ENCODE measurements at places on chromosomes 13 and 19.

GRCh38 chr13:71304861-71305260 is 562.1 kb downstream of the DACH1 start:
- DNase-seq = no peak

GRCh38 chr19:54155694-54156093 is 3.8 kb downstream of the LENG1 start:
- no peak for DNase-seq

DNA sequence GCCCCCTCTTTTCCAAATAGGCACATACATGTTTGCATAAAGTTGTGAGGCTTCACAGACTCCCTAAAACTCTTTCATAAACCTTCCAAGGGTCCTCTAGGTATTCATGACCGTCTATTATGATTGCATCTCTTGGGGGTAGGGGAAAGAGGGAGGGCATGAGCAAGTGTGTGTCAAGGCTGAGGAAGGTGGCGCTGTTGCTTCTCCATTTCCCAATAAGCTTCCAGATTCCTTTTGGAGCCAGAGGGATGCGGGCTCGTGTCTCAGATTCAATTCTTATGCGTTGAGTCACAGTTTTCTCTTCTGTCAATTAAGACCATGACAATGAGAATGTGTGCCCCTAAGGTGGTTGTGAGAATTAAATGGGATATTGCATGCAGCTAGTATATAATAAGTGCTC is 51.0 kb upstream of the CYP2A7 start:
- DNase-seq = no peak

- no peak for DNase-seq
Observed at GRCh38 chr13:37277435-37278144, 172.1 kb upstream of the CSNK1A1L start.

GRCh38 chr13:46983881-46984280 is 87.0 kb upstream of the HTR2A start:
- no peak for DNase-seq

DNA sequence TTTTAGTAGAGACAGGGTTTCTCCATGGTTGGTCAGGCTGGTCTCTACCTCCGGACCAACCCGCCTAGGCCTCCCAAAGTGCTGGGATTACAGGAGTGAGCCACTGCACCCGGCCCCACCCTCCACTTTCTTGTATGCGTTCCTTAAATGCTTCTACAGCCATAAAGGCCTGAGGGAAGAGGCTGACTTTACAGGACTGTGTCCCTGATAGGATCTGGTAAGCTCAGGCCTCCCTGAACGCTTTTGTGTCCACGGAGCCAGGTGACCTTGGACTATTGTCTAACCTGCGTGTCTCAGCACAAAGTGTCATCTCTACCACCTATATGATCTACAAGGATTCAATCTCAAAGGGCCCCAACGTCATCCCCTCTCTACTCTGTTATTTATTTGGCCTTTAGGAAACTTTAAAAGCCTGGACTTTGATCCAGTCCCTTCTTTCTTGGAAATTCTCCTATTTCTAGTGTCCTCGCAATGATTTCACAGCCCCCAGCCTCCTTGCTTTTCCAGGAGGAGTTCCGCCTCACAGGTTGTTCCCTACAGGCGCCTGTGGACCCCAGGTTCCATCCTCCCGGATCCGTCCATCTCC is 701 bp downstream of the ZNF552 start:
- DNase-seq = no peak

DNA sequence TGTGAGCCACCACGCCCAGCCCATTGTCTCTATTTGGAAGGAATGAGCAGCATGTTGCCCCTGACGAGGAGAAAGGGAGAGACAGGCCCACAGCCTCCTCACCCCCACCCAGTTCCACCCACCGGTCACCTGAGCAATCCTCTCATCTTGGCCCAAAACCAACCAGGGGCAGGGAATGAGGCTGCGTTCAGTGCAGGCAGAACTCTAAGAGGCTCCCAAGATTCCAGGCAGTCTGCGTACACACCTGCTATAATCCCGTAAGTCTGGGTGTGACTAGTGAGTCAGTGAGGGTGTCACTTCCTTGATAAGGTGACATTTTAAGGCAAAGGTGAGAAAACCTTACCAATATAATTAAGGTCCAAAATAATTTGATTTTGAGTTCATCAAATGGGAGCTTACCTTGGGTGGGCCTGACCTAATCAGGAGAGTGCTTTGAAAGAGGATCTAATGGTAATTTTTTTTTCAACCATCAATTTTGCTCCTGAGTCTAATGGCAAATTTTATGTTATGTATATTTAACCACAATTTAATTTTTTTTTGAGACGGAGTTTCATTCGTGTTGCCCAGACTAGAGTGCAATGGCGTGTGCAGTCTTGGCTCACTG is 26.9 kb upstream of the KLF2 start:
- no peak for DNase-seq

DNA sequence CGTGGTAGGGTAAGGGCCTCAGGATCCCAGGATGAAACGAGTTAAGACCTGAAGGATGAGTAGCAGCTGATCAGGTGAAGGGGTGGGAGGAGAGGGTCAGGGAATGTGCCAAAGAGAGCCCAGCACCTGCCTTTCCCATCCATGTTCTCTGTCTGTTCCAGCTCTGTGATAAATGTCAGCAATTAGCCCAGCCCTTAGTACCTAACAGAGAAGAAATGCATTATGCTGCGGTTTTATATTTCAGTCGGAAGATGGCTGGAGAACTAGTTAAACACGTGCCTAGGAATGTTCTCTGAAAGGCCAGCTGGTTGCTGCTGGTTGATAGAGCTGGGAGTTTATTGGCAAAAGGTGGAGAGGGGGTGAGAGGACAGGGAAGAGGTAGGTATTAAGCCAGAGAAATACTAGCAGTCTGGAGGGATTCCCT is 268.2 kb downstream of the SHISA2 start:
- peak; percentile 84 for DNase-seq

DNA sequence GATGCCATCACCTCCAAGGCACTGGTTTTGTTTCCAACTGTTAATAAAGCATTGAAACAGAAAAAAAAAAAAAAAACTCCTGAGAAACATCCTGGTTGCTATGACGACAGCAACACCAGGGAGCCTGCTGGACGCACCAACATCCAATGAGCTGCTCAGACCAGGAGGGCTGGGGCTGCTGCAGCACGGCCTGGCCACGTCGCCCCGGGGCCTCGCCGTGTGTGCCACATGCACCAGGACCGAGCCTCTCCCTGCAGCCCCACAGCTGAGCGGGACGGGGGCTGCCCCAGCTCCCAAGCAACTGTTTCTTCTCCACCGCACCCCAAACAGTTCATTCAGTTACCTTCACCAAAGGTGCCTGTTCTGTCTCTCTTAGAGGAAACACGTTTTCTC is 54.5 kb downstream of the RASA3 start:
- DNase-seq = no peak

DNA sequence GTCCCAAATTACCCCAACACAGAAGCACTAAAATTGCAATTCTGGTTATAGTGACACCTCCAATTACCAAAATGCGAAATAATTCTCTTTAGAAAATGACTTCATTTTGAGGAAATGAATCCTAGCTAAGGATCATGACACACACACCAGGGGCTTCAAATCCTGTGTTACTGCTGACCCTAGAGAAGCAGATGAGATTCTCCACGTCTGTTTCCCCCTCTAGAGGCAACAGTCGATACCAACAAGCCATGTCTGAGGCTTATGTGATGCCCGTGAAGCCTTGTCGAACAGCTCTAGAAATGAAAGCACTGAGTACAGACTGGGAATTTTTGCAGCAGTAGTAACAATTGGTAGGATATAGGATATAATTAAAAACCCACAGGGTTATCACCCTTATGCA is 153.6 kb upstream of the TMTC4 start:
- no peak for DNase-seq

GRCh38 chr13:36096461-36097416 is 34.4 kb downstream of the DCLK1 start:
- DNase-seq = no peak

DNA sequence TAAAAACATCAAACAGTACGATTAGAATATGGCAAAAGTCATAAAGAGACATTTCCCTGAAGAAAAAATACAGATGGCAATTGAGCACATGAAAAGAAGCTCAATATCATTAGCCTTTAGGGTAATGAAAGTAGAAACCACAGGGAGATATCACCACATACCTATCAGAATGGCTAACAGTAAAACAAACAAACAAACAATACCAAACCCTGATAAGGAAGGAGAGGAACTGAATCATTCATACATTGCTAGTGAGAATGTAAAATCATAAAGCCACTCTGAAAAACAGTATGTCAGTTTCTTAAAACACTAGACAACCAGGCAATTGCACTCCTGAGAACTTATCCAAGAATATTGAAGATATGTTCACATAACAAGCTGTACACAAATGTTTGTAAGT is 1342.5 kb upstream of the SLC10A2 start:
- no peak for DNase-seq

DNA sequence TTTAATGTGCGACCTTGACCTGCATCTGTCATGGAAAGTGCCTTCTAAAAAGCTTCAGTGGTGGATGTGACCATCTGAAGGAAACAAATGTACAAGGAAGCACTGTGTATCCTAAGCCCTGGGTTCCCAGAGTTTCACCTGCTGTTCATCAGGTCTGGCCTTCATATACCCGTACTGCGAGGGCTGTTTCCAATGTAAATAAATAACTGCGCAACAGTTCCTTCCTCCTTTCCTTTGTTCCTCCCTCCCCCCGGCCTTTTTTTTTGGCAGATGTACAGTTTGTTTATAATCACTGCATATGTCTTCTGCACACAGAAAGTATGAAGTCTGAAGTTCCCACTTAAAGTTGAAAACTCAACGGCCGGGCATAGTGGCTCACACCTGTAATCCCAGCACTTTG is 5.2 kb downstream of the FAAP24 start:
- no peak for DNase-seq

- DNase-seq = no peak
Observed at GRCh38 chr19:42473686-42474085, 30.9 kb upstream of the CXCL17 start.

- DNase-seq = no peak
Observed at GRCh38 chr13:29500386-29500785, 95.1 kb downstream of the SLC7A1 start.

GRCh38 chr13:73018336-73018735 is 40.5 kb upstream of the KLF5 start:
- DNase-seq = no peak
